ENCODE measurements at places on chromosomes 5 and 9.

DNA sequence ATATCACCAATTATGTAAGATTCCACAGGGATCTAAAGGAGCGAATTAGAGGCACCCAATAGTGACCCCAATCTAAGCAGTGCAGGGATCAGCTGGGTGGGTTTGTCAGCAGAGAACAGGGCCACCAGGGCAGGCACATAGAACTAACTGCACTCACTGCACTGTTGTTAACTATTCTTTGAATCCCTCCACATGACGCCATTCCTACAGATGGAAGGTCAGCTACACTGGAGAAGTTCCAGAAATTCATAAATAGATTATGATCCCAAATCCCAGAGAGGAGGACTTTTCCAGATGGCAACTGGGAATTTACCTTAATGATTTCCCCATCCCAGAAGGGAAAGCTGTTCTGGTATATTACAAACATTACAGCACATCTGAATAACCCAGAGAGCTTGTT is 84.2 kb downstream of the THBS4 start:
- DNase-seq = no peak

DNA sequence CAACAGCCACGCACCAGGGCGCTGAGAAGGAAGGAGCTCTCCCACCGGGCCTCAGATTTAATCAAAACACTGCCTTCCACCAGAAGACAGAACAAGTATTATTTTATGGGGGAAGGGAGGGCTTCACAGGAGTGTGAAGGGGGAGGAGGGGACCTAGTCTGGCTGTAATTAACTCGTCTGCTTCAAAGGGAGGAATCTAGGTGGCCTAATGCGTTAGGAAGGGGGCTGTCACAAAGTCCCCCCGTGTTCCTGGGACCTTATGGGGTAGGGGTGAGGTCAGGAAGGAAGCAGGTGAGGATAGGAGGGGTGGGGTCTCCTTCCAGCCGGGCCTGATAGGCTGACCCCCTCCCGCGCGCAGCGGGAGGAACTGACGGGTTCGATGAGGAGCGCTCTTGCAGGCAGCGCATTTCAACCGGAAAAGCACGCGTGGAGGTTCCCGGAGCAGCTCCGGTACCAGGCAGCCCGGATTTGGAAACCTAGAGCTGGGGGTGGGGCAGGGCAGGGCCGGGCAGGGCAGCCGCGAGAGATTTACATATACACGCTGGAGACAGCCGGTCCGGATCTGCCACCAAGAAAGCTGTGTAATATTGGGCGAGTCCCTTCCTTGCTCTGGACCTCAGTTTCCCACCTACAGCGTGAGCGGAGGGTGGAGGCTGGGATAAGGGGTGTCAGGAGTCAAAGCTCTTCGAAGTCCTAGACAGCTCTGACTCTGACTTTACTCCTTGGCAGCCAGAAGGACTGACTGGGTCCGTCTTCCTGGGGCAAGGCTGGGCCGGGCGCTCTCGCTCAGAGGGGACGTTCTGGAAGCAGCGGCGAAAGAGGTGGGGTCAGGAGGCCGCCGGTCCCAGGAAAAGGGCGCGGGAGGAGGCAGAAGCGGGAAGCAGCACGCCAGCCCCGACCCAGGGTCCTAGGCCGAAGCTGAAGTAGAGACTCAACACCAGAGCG is 1.8 kb downstream of the SHB start:
- DNase-seq = no peak

- no peak for DNase-seq
These were observed 185.0 kb downstream of the NR2F1-AS1 start for GRCh38 chr5:93395971-93396379.

- no peak for DNase-seq
These were observed 243.4 kb upstream of the RAI14 start for GRCh38 chr5:34412736-34413135.

DNA sequence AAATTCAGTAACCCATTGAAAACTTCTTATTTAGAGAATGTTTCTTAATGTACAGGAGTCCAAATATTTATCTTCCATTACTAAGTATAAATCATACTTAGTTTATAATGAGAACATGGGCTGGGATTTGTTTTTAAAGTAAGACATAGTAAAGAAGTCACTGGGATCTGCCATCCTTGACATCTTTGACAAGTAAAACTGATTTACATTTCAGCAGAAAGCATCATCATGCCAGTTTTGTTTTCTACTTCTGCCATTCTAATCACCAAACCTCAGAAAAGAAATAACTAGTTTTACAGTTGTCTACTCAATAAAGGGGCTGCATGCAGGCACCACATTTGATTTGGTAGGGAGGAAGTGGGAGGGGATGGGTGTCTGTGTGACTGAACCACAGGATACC is 221.7 kb upstream of the PPP1R2B start:
- DNase-seq = no peak

Data from RPMI8226 (cell line).